Activated CD4-positive, alpha-beta T cell treated with anti-CD3 and anti-CD28 coated beads, Interleukin-2, amount 50 U/mL, for 48 hours (primary cell): ENCODE measurements at places on chromosomes 3 and 15.

GRCh38 chr3:52093756-52094545 lies 37.6 kb upstream of the DUSP7 start:
- DNase-seq, result no peak

GRCh38 chr15:49290191-49290590 lies 120.1 kb downstream of the GALK2 start:
- DNase-seq, result no peak

DNA sequence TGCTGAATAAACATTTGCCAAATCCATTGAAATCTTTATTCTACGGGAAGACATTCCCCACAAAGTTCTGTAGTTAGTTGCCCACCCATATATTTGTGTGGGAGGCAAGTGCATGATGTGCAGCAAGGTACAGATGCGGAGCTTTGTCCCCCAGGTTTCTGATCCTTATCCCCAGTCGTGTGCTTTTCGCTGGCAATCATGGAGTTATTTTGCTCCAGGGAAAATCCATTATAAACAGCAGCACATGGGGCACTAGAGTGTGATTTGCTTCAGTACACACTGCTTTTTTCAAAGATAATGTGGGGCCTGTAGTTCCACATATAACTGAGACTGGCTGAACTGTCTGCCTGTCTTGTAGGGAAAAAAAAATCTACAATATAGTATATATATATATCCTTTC lies 132.1 kb downstream of the FEZF2 start:
- no peak for DNase-seq

DNA sequence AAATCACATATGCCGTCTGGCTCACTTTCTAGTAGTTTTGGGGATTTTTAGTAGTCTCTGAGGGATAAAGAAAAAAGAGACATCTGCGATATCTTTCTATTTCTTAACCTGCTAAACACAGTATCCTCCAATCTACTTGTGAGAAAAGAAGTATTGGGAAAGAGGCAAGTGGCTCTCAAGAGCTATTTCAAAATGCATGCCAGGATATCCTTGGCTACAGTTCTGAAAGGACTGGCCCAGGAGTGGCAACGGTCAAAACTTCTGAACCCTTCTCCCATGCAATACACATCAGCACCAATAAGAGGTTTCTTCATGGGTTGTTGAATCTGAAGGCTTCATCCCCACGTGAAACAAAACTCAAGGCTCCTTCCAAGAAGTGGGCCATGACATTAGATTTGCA lies 204.0 kb upstream of the WNT5A start:
- no peak for DNase-seq

DNA sequence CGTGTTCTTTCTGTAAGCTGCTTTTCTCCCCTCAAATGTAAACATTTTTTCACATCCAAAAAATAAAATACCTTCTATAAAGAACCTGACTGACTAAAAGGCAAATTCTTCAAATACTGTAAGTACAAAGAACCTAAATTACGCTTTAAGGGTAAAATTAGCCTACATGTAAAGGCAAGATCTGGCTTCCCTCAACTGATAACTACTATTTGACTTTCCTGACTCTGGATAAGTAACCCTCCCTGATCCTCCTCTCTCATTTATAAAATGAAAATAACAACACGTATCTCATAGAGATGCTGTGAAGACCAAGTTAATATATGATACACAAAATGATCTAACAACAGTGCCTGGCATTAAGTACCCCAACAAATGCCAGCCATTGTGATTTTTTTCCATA lies 12.2 kb downstream of the ADAM10 start:
- no peak for DNase-seq

GRCh38 chr3:121948641-121949040 lies 54.4 kb downstream of the SLC15A2 start:
- no peak for DNase-seq

DNA sequence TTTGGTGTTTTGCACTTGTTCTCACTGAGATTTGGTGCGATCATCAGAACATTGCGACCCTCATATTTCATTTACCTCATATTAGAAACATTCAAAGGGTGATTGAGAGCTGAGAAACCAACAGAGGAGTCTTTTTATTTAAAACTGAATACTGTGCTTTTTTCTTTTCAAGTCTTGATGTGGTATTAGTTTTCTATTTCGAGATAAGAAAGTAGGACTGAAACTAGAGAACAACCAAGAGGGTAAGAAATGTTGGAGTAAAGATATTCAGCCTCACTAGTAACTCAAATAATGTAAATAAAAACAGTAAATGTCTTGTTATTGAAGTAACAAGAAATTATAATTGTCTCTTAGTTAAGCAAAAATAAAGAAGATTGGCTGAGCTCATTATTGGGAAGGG lies 26.5 kb downstream of the EFHB start:
- DNase-seq, result no peak

- no peak for DNase-seq
These were observed 17.0 kb downstream of the PIK3CB start for GRCh38 chr3:138817695-138818094.

GRCh38 chr3:16999161-16999560 lies 114.4 kb downstream of the PLCL2 start:
- DNase-seq, result no peak
